ENCODE measurements at places on chromosomes 16 and 17. TPM values are rescaled to one million over a fixed set of nuclear protein-coding genes. Genes with fewer than 3 reads are reported as not detected.

The ERBB2 gene
- 310 TPM for total RNA-seq

DNA sequence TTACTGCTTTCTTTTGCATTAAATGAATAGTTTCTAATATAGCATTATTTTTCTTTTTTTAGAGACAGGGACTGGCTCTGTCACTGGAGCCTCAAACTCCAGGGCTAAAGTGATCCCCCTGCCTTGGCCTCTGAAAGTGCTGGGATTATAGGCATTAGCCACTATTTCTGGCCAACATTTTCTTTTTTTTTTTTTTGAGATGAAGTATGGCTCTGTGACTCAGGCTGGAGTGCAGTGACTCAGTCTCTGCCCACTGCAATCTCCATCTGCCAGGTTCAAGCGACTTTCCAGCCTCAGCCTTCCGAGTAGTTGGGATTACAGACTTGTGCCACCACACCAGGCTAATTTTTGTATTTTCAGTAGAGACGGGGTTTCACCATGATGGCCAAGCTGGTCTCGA, 2.0 kb upstream of the DUXB start:
- no peak for DNase-seq

DNA sequence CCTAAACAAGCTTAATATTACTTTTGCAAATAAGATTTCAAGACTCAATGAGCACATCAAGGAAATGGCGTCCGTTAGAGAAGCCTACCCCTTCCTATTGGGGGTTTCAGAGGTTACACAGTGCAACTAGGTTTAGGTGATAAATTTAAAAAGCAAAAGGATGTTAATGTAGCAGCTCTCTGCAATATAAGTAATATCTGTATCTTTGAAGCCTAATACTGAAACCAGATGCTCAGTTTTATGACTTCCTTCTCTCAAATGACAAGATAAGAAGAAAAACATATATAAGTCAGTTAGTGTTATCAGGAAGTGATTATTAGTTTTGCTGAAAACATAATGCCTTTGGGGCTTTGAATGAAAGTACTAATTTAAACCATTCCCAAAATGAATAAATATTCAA, 54.3 kb upstream of the MED13 start:
- no peak for DNase-seq

GRCh38 chr17:57855391-57856035, 5.7 kb upstream of the MRPS23 start:
- no peak for DNase-seq

DNA sequence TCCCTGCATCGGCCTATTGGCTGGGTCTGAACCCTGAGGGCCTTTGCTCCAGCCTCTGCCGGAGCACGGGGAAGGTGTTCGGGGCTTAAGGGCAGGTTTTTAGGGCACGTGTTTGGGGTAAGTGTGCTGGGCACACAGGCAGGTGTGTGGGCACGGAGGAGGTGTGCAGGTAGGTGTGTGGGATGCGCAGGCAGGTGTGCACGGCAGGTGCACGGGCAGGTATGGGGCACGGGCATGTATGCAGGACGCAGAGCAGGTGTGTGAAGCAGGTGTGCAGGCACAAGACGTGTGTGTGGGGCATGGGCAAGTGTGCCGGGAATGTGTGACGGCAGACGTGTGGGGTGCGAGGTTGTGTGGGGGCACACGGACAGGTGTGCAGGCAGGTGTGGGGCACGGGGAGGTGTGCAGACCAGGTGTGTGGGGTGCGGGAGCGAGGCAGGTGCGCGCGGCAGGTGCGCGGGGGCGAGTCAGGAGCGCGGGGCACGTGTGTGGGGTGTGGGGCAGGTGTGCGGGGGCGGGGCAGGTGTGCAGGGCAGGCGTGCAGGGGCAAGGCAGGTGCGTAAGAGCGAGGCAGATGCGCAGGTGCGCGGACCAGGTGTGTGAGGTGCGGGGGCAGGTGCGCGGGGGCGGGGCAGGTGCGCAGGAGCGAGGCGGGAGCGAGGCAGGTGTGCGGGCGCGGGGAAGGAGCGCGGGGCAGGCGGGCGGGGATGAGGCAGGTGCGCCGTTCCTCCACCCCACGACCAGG, 28.6 kb upstream of the METRNL start:
- DNase-seq = no peak
